ENCODE measurements at places on chromosomes 16 and 17.

GRCh38 chr16:4214215-4214621, 27.7 kb downstream of the SRL start:
- peak; percentile 95 for DNase-seq

GRCh38 chr17:38796451-38797157, 2.8 kb downstream of the PIP4K2B start:
- no peak for DNase-seq

- DNase-seq, result no peak
These were observed 2.3 kb upstream of the NPTX1 start for GRCh38 chr17:80478487-80479245.

DNA sequence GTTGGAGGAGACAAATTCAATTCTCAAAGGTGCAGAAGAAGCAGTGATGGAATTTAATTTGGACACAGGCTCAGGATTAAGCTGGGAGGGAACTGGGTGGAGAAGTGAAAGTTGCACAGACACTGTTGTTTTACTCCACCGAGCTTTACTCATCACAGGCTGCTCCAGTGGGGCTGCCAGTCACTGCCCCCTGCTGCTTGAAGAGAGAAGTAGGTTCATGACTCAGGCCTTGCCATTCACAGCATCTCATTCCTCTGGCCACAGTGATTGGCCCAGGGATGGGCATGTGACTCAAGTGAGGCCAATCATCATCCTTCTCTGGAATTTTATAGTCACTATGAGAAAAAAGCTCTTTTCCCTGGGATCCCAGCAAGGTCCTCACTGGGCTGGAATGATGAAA, 11.8 kb downstream of the GNAO1 start:
- peak; percentile 23 for DNase-seq

- DNase-seq, result no peak
These were observed 205.5 kb downstream of the HS3ST3B1 start for GRCh38 chr17:14506364-14506763.

DNA sequence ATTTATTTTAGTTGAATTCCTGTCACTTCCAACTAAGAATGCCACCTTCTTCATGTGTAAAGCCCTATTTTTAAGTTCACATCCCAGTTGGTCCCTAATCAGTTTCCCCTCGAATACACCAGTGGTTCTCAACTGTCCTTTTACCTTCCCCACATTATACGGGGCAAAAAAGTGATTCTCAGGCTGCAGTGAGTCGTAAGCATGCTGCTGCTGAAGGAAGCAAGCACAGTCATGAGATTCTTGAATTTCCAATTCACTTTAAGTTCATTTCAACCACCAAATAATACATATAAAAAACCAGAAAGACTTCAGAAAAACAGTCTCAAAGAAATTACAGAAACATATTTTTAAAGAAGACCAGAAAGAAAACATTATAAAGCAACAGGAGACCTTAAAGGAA, 47.9 kb downstream of the UBE2G1 start:
- DNase-seq, result no peak

- DNase-seq, result no peak
These were observed 71.3 kb downstream of the NEUROD2 start for GRCh38 chr17:39536468-39536867.

DNA sequence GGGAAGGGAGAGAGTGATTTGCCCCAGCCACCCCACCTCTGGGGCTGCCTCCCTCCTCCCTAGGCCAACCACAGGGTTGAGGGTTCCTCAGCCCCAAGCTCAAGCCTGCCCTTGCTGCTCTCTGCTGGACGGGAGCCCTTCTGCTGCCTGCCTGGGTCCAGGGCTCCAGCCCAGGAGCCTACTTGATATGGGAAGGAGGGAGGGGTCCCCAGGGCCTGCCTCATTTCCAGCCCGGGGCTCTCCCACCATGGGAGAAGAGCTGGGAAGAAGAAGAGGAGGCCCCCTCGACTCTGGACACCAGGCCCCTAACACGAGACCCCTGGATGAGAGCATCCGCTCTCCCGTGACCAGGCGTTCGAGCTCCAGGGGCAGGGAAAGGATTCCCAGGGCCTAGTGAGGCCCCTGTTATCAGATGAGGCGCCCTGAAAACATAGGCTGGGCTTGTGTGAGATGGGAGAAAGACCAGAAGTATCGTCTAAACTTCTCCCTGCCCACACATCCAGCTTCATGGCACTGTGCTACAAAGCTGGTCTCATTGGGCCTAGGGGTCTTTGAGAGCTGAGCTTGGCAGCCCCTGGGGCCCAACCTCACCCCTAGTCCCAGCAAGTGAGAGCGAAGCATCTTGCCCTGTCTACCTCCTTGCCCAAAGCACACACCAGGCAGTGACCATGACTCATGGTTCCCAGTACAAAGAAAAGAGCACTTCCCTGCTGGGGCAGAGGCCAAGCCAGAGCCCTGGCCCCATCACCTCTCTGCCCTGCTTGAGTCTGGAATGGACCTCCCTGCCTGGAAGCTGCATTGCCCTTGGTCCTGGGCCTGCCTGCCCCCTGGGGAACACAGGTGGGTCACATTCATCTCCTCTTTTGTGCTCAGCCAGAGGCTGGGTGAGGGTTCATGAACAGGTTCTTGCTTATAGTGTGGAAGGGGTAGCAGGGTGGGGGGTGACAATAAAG, 987 bp downstream of the SLC16A5 start:
- DNase-seq, result peak; percentile 20

- no peak for DNase-seq
These were observed 24.9 kb downstream of the HSD17B2 start for GRCh38 chr16:82059983-82060421.

DNA sequence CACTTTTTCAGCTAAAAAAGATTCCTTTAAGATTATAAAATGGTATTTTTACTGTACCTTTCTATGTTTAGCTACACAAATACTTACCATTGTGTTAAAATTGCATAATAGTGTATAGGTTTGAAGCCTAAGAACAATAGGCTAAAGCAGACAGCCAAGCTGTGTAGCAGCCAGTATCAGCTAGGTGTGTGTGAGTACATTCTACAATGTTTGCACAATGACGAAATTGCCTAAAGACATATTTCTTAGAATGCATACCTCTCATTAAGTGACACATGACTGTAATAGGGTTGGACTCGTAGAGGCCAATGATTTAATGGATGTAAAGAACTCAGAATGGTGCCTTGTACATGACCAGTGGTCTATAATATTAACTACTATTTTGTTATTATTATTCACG, 1.9 kb upstream of the MT1B start:
- no peak for DNase-seq

DNA sequence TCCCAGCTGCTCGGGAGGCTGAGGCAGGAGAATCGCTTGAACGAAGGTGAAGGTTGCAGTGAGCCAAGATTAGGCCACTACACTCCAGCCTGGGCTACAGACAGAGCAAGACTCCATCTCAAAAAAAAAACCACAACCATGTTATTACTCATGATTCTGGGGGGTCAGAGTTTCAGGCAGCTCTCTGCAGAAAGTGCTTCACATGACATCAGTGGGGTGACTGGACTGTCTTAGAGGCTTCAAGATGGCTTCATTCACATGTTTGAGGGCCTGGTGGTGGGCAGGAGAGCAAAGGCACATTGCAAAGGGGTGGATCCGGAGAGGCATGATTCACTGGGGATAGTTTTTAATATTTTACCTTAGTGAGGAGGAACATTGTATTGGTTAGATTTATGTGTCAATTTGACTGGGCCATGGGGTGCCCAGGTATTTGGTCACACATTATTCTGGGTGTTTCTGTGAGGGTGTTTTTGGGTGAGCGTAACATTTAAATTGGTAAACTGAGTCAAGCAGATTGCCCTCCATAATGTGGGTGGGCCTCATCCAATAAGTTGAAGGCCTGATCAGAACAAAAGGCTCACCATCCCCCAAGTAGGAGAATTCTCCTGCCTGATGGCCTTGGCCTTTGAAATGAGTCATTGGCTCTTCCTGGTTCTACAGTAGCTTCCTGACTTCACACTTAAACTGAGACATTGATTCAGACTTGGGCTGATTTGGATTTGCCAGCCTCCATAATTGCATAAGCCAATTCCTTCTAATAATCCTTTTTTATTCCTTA, 109.8 kb downstream of the GOSR1 start:
- DNase-seq, result peak; percentile 85

GRCh38 chr16:4475880-4476788, at the start of gene HMOX2:
TSS of gene HMOX2 (plus strand) at chr16:4476398. CDS start at chr16:4505525, 29,127 bp downstream.
- DNase-seq, result peak; percentile 92

- no peak for DNase-seq
These were observed 4.3 kb upstream of the EZH1 start for GRCh38 chr17:42748908-42749798.

GRCh38 chr17:61058066-61058465, 341.6 kb upstream of the TBX2 start:
- no peak for DNase-seq

DNA sequence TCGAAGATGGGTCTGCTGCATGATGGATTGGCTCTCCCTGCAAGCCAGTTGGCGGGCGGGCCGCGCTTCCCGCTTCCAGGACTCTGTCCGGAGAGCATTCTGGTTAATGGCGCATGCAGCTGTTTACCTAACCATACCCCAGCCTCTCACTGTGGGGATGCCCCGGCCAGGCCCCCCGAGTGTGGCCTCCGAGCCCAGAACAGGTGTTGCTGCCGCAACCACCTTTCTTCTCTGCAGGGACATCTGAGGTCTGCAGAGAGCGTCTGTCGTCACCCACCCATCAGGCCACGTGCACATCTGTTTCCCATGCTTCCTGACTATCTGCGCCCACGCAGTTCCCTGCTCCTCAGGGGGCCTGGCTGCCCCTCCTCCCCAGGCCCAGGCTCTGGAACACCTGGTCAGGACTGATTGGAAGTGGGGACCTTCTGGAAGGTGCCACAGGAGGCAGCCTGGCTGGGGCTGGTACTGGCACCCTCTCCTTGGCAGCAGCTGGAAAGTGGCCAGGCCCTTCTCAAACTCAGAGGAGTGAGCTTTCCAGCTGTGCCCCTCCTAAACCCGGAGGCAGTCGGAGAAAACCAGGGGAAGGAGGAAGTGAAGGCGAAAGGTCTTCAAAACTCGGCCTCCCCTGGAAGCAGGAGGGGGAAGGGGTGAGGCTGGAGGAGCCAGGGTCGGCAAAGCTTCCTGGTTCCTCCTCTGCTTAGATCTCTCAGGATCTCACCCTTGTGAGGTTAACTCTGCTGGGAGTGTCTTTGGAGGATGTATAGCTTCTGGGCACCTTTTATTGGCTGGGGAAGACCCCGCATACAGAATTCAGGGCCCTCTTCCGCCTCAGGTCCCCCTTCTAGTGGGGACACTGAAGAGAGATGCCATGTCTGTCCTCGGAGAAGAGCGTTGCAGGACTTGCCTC, 64.5 kb upstream of the CIBAR2 start:
- no peak for DNase-seq

DNA sequence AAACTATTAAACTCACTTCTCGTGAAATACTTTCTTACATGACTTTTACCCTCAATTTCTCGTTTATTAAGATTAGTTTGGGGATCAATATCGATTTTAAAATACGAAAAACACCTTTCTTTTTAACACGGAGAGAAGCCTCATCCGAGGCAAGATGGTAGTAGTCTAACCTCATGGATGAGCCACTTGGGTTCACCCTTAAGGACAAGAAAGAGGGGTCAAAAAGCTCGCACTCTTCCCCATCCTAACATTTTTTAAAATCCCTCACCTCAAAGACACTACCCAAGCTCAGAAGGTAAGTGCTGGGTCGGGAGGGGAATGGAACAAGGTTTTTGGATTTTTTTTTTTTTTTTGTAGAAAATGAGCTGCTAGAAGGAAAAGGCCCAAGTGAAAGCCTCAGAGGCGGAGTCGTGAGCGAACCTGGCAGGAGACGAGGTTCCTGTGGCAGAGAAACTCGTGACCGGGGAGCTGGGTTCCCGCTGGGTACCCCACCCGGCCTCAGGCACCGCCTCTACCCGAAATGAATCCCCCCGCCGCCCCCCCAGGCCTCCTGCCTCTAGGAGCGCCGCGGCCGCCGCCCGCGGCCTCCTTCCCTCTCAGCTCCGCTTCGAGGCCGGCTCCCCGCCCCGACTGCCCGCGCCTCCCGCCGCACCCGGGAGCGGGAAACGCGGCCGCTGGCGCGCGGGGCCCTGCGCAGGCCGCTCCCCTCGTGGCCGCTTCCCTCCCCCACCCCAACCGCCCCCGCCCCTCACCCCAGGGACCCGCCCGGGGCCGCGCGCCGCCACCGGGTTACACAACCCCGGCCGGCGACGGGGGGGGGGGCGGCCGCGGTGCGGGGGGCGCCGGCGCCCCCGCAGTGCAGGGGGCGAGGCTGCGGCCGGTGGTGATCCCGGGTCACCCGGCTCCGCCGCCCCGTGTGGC, 1.6 kb downstream of the NUFIP2 start:
- DNase-seq, result peak; percentile 36

GRCh38 chr17:281365-281999, 71.1 kb downstream of the RPH3AL start:
- DNase-seq, result no peak

GRCh38 chr17:73045724-73046123, 46.8 kb downstream of the SLC39A11 start:
- DNase-seq, result no peak

DNA sequence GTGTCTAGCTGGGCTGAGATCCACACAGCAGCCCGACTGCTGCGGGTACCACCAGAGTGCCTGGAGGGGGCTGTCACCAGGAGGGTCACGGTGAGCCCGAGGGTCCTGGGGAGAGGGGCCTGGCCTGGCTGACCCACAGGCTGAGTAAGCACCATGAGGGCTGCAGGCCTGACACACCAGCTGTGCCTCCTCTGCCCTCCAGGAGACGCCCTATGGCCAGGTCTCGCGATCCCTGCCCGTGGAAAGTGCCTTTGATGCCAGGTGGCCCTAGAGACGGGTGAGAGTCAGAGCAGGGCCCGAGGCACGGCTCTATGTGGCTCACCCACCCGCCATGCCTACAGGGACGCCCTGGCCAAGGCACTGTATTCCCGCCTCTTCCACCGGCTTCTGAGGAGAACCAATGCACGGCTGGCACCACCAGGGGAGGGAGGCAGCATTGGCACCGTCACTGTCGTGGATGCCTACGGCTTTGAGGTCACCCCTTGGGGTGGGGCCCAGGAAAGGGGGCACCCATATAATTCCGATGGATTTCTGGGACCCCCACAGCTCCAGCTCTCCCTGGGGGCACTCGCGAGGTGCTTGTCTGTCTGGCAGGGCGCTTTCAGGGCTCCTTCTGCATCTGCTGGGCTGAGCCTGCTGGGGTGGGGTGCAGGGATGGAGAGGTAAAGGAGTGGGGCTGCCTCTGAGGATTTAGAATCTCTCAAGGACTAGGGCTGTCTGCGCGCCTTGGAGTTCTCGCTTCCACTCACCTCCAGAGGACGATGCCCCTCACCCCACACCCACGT, 7.1 kb downstream of the MYO15B start:
- no peak for DNase-seq

DNA sequence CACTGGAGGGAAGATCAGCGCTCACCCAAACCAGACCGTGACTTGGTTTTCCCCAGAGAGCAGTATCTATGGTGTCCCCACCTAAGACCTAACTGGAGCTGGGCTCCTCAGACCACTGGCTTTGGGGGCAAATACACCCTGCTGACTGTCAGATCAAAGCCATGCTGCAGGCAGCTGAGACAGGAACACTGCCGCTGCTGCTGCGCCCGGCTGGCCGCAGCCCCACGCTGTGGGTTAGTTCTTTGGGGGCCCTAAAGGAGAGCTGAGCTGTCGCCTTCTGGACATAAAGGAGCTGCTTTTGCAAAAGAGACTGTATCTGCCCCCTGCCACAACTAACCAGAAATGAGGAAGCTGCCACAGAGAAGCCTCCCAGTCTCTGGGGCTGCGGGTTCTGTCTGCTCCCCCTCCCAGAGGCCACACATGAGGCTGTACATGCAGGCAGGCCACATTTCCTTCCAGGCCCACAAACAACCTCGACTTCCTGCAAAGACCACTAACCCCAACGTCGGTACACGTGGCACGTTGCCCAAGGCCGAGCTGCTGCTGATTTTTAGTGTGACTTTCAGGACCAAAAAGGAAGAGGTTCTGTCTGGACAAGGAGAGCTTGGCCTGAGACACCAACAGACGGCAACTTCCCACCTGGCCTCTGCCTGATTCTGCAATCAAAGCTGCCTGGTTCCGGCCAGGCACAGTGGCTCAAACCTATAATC, 18.2 kb upstream of the ABR start:
- peak; percentile 74 for DNase-seq
